HT-29 (cell line): ENCODE measurements at places on chromosomes 11 and 22.

DNA sequence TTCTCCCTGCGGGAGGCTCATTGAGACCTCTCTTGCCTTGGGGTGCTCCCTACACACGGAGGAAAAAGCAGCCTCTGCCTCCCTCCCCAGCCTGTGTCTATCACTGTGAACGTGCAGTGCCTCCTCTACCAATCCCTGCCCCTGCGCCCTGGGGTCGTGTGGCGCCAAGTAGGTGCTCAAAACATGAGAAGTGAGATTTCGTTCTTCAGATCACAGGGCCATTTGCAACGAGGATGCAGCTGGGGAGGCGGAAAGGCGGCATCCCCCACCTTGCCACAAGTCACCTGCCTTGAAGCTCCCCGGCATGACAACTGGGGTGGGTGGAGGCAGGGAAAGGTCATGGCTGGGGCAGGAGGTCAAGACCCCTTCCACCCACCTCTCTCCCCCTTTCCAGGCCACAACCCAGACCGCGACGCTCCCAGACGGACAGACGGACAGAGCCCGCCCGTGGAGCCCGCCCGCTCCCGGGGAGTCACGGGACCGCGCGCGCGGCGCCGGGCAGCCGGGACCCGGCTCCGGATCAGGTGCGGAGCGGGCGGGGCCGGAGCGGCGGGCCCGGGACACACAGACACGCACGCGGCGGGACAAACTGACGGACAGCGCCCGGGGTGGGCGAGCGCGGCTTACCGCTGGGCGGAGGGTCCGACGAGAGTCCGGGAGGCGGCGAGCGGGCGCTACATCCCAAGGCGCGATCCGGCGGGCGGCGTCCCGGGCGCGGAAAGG, 485 bp downstream of the KCNJ4 start:
- DNase-seq, result no peak

DNA sequence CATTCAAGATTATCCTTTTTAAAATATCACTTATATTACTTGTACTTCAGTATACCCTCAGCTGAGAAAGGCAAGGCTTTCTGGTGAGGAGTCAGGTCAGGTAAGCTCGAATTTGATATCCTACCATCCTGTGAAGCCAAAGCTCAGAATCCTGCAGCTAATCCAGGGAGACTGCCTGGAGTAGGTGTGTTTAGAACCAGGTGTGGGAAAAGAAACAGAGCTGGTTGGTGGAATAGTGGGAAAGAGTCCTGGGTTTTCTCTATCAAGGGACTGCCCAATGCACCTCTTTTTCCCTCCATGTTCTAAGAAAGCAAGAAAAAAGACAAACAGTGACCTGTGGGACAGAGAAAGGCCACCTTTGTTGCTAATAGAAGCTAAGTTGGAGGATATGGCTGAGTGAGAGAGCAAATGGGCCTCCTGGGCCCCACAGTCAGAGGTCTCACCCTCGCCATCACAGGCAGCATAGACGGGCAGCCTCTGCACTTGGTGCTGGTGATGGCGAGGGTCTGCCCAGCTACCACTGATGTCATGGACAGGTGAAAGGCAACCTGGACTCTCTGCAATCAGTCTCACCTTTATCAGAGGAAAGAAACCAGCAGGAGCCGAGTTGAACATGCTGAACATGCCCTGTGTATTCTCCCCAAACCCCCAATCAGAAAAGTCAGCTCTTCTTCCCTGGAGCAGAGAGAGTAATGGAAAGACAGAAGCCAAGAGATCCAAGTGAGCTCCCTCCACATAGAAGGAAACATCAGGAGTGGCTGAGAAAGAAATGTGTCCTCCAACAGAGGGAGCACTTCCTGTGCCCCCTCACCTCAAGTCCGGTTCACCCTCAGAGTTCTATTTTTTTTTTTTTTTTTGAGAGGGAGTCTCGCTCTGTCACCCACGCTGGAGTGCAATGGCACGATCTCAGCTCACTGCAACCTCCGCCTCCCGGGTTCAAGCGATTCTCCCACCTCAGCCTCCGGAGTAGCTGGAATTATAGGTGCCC, 491.3 kb downstream of the BUD13 start:
- no peak for DNase-seq

GRCh38 chr11:11545285-11546275, 76.2 kb downstream of the GALNT18 start:
- DNase-seq, result no peak

DNA sequence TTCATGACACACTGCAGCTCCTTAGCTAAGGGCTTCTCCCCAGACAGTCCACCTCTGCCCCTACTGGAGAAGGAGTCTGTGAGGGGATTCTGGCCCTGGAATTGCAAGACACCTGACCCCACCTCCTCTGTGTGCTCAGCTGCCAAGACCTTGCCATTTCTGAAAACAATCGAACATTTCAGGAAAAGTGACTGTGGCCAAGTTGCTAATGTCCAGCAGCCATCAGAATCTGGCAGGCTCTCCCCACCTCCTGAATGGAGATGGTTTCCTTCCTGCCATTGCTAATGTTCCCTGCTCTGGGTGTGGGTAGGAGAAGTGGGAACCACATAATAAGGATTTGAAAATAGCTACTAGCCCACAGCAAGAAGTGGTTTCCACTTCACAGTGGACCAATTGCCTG, 127.2 kb upstream of the ALX4 start:
- no peak for DNase-seq

- DNase-seq, result no peak
These were observed 1.3 kb downstream of the HARBI1 start for GRCh38 chr11:46615756-46616155.
